ENCODE measurements at places on chromosomes 6 and 20.

DNA sequence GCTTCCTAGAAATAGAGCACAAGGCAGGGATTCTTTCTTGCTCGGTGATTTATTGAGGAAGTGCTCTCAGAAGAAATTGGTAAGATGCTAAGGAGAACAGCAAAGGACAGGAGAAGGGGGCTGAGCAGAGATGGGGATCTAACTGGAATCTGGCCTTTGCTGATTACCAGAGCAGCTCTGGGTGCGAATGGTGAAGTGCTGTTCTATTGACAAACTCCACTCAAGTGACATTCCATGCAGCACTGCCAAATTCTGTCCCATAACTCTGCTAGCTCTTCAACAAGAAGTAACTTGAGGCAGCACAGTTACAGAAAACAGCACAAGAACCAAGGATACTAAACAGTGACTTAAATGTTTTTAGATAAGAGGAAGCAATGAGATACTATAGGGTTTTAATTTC lies 13.8 kb upstream of the ANKEF1 start:
- no peak for DNase-seq

DNA sequence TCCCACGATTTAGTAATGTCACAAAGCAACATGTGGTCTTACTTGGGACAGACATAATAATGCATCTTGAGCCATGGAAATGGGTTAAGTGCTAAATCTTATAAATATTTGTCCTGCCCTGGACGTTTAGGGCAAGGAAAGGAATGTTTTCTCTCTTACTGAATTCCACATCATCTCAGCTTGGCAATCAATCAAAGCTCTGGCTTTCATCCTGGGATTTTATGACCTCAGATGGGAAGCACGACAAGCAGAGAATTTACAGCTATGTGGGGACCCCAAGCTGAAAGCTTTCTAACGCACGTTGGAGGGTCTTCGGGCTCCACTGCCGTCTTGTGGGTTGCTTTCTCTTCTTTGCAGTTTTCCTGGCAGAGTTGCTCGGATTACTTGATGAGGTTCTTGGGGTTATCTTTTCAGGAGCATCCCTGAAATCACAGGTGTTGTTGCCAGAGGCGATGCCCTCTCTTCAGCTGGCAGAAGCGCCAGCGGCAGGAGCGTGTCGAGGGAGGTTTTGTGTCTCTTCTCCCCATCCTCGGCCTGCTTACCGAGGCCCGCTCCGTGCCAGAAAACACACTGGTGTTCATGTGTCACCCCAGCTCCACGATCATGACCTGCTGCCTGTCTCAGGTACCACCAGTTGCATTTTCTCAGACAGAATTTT lies 73.4 kb upstream of the FRMD1 start:
- no peak for DNase-seq

DNA sequence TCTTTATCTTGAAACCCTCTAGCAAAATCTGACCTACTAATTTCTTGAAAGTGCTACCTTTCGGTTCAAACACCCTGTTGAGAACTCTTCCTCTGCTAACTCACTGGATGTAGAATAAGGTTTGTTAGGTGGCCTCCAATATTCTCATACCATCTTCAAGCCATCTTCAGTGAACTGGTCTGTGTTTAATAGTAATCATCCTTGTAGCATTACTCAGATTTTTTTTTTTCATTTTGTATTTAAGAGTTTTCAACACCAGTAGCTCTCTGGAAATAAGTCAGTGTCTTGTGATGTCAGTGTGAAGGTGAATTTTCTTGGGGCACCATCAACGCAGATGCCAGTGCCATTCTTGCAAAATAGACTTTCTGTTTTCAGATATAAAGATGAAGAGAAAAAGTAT lies 140.6 kb upstream of the AHI1 start:
- no peak for DNase-seq

- peak; percentile 91 for DNase-seq
These were observed 8.0 kb upstream of the IER3 start for GRCh38 chr6:30752157-30752927.

DNA sequence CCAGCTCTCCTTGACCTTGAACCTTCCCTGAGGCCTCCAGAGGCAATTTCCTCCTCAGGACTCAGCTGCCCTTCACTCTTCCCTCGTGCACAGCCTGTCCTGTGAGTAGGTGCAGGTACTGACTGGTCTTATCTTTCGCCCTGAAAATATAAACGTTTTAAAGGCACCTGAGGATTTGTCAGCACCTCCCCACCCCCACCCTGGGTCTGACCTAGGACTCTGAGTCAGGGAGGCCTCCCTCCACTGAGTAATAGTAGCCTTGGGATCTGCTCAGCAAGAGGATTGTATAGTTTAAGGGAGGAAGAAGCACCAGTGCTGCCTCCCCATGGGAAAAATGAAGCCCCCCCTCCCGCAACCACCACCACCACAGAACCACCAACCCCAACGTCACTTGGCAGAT lies 54.6 kb downstream of the PPARD start:
- no peak for DNase-seq

DNA sequence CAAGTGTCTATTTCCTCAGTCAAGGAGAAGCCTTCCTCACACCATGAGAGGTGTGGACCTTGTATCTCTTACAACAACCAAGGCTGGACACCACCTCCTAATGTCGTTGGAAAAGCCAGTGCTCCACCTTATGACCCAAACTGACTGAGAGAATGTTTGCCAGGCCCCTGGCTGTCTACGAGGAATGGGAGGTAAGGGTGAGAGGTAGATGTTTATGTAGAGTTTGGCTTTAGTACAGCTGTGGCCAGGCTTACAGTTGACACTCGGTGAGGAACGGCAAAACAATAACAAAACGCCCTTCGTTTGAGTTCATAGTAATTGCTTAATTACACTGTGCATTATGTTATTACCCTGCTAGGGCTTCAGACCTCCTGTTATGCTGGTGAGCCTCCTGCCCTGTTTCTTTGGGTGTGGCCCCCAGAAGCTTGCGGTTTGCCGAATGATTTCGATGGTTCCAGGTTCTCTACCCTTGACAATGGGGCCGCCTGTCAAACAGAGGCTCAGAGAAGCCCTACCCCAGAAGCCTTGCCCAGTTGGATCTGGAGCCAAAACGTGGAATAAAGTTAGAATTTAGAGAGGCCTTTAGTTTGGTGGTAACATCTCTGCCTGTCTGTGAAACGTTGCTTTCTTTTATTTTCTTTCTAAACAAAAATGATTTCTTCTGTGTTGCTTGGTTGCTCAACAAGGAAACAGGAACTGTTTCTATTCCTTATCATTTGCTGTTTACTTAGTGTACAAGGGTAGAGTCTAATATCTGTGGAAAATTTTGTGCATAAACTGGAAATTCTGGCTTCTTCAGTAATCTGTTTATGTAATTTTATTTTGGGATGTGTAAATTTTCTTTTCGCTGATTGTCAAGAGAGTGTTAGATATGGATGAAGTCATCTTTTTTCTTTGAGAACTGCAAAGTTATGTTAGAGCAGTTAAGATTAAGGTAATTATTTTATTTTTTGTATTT lies 60.4 kb upstream of the FOXQ1 start:
- no peak for DNase-seq

DNA sequence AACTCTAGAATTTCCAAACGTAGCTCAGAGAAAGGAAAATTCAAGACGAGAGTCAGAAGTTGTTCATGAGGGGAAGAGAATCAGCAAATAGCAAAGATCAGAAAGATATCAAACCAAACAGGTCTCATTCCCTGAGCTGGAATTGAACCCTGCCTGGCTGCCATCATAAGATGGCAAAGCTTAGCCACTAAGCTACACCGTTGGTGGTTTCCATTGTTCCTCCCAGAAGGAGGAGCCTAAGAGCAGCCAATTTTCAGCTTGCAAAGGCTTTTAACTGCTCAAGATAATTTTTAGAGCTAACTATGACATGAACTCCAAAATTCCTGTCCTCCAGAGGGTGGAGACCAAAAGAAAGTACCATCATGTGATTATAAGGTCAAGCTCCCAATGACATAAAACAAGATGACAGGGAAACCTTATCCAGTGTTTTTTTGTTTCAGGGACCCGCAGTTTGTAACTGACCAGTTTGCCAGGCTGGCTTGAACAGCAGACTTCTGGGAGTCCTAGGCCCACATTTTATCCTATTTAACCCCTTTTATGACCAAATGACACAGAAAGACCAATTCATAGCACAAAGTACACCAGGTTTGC lies 55.9 kb downstream of the COL11A2 start:
- DNase-seq, result no peak

DNA sequence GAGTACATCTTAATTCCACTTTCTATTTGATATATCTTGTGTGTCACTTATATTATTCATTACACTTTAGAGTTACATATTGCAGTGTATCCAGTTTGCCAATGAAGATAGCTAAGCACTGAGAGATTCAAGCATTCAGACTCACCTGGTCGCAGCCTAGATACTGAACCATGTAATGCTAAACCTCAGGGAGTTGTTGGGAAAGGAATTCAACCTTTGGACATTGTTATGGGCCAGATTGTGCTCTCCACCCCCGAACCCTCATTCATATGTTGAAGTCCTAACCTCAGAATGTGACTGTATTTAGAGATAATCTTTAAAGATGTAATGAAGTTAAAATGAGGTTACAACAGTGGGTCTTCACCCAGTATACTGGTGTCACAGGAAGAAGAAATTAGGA lies 13.8 kb upstream of the KIF16B start:
- DNase-seq, result no peak

GRCh38 chr6:156925718-156926607 lies 148.8 kb downstream of the ARID1B start:
- no peak for DNase-seq

GRCh38 chr6:90369024-90369519 lies 72.4 kb upstream of the BACH2 start:
- DNase-seq, result peak; percentile 58

- DNase-seq, result no peak
These were observed 128.3 kb downstream of the TSHZ2 start for GRCh38 chr20:53100476-53100911.

DNA sequence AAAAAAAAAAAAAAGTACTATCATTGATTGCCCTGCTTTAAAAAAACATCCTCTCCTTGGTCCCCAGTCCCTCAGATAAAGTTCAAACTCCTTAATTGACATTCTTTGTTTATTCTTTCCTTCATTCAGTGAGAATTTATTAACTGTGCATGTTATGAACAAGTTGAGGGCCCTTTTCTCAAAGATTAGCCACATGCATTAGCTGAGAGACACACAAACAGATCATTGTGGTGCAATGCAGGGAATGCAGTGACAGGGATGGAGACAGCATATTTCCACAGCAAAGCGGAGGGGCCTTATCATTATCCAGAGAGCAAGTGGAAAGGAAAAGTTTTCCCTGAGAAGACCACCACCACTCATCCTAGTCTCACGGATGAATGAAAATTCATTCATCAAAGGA lies 21.9 kb upstream of the IPCEF1 start:
- no peak for DNase-seq

GRCh38 chr6:101740631-101741030 lies 347.1 kb downstream of the GRIK2 start:
- DNase-seq, result no peak

- no peak for DNase-seq
These were observed 48.5 kb upstream of the EDN1 start for GRCh38 chr6:12241493-12242175.

DNA sequence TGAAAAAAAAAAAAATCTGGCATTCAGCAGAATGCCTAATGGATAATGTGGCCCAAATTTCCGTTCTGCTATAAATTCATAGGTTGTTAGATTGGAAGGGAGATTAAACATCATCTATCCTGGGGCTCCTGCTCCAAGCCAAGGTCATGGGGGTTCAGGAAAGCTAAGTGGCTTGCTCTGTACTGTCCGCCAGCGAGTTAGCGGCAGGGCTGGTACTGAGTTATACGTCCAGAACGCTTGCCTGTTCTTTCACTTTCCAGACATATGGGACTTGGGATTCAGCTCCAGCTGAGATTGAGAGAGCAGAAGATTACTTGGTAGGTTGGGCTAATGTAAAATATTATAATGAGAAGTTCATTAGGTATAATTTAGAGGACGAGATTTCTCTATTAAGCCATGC lies 858 bp downstream of the RWDD1 start:
- DNase-seq, result no peak

DNA sequence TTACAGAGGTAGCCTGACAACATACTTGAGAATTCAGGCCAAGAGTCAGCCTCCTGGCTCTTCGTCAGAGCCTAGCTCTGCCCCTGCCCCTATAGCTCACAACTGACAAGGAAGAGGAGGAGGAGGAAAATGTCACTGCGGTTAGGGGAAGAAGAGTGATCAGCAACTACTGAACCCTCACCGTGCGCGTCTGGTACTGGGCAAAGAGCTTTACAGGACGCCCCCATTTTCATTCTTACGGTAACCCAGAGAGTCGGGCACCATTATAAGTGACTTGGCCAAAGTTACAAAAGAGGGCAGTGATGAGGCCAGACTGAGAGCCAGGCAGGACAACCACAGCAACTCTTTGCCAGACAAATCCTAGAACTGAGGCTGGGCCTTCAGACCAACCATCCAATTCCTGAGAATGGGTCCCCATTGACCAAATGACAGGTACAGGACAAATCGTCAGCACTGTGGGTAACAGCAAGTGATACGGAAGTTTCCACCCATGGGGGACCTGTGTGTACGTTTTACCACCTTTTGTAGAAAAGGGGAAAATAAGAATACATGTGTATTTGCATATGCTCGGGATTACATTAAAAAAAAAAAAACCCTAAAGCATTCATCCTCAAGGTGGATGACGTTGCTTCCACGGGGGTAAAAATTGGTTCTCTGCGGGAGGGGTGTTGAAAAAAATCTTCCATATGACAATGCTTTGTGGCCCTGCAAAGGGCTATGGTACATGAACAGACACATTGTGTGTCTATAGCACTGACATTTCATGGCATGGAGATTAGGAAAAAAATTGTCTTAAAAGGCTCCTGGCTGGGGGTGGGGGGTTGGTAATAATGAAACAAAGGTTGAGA lies 118.0 kb downstream of the NFATC2 start:
- no peak for DNase-seq

- DNase-seq, result no peak
These were observed 15.7 kb upstream of the PANK2 start for GRCh38 chr20:3873507-3873906.

DNA sequence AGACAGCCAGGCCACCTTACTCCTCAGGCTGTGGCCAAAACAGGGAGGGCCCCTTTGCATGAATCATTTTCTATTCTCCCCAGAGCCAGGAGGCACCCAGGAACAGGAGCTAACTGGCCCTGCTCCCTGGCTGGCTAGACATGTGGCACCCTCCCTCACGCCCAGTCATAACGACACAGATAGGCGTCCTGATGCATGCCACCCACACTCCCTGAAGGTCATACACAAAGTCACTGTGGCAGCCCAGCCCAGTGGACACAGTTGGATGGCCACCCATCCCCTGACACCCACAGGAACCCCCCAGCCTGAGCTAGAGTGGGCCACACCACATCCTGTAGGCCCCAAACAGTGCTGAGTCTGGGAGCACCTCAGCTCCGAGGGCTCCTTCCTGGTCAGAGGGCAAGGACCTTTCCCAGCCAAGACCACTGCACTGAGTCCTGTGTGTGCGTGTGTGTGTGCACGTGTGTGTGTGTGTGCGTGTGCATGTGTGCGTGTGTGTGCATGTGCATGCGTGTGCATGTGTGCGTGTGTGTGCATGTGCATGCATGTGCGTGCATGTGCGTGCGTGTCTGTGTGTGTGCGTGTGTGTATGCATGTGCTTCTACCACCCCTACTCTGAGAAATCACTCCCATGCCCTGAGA lies 21.6 kb downstream of the TFEB start:
- no peak for DNase-seq

Data from ovary (tissue), 10 donors.